Activated T-cell treated with anti-CD3 and anti-CD28 coated beads for 1 hour (primary cell): ENCODE measurements at places on chromosomes 16 and 17.

DNA sequence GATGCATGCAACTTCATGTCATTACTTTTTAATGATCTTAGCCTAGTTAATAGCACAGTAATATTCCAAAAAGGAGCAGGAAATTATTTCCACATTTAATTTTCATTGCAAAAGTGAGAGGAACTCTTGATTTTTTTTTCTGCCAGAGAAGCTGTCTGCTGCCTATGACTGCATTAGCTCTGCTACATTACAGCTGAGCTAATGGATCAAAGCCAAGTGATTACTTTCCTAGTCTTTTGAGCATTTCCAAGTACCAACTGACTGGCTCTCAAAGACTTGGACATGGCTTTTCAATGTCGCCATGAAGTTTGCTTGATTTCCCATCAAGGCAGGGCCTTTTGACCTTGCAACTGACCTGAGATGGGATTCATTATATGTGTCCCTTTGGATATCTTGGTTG, 356.6 kb upstream of the XYLT1 start:
- DNase-seq: no peak

DNA sequence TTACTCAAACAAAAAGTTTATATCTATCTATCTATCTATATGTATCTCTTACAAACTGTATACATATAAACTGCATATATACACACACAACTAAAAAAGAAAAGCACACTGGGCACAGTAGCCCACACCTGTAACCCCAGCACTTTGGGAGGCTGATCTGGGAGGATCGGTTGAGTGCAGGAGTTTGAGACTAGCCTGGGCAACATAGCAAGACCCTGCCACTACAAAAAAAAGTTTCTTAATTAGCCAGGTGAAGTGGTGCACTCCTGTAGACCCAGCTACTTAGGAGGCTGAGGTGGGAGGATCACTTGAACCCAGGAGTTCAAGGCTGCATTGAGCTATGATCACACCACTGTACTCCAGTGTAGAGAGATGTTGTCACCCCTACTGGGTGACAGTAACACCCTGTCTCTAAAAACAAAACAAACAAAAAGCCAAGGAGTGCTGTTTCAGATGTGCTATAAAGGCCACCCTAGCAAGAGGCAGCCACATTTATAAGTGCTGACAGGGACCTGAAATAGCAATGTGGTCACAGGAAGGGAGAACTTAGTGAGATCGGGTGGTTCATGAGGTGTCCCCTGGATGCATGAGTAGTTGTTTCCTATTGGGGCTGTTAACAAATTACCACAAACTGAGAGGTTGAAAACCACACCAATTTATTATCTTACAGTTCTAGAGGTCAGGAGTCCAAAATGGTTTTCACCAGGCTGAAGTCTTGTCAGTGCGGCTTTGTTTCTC, 4.8 kb downstream of the CD2BP2 start:
- DNase-seq: no peak

DNA sequence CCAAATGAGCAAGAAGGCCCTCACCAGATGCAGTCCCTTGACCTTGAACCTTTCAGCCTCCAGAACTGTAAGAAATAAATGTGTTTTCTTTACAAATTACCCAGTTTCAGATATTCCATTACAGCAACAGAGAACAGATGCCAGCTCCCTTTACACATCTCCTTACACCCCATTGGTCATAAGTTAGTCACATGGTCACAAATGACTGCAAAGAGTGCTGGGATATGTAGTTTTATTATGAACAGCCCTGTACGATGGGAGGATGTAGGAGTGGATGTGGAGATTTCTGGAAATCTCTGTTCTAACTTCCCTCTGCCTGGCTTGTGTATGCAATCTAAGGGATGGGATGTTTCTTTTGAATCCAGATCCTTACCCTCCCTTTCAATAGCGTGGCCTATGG, 13.3 kb upstream of the RPL38 start:
- no peak for DNase-seq

- no peak for DNase-seq
Measured at GRCh38 chr17:28335959-28336871, 654 bp downstream of the TNFAIP1 start.
